ENCODE measurements at places on chromosomes 16 and 17. TPM values are rescaled to one million over a fixed set of nuclear protein-coding genes. Genes with fewer than 3 reads are reported as not detected.

The GNGT2 gene
- 6.6 TPM for total RNA-seq

The RAPGEFL1 gene
- 144 TPM for total RNA-seq

The NFATC3 gene
- total RNA-seq: 51.8 TPM

DNA sequence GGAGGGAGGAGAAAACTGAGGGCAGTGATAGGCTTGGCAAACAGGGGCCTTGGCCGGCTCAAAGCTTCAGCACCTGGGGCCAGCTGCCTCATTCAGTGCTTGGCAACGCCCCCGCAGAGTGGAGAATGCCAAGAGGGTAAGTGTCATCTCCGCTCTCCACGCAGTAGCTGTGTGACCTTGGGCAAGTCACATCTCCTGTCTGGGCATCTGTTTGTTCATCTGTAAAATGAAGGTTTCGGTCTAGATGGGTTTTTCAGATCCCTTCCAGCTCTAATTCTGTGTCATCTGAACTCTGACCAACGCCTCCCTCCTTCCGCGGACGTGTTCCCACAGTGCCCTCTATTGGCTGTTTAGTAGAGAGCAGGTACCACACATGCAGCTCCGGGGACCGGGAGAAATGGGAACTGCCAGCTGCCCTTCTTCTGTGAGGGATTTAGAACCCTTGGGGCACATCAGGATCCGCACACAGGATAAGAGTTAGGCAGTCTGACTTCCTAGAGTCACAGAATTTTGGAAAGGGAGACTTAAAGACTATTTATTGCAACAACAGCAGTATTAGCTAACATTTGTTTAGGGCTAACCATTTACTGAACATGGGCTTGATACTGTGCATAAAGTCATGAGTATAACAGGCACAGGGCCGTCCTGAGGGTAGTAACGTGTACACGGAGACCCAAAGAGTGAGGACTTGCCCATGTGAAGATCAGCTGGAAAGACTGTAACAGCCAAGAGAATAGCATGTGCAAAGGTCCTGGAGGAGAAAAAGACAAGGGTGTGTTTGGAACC, 26.8 kb downstream of the GP2 start:
- DNase-seq: no peak

DNA sequence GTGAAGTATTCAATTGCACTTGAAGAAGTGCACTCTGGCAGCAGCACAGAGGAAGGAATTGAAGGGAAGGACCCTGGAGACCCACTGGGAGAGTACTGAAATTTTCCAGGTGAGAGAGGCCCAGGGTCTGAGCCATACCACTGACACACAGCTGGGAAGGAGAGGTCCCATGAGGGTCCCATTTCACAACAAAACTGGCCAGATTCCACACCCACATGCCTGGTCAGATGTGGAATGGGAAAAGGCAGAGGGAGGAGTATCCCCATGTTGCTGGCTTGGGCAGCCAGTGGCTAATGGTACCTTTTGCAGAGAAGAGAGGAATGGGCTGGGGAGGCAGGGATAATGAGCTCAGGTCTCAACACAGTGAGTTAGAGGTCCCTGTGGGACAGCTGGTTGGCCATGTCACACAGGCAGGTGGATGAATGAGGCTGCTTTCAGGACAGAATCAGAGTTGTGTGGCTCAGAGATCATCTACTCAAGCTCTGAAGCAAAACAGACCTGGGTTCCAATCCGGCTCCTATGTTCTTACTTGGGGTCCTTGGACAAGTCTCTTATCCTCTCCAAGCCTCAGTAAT, 26.2 kb upstream of the NGFR start:
- DNase-seq: no peak

- no peak for DNase-seq
Measured at GRCh38 chr17:76004750-76005262, 4.2 kb downstream of the CDK3 start.

- no peak for DNase-seq
Measured at GRCh38 chr16:70730031-70730430, 44.2 kb upstream of the MTSS2 start.
